ENCODE measurements at places on chromosomes 2 and 18.

DNA sequence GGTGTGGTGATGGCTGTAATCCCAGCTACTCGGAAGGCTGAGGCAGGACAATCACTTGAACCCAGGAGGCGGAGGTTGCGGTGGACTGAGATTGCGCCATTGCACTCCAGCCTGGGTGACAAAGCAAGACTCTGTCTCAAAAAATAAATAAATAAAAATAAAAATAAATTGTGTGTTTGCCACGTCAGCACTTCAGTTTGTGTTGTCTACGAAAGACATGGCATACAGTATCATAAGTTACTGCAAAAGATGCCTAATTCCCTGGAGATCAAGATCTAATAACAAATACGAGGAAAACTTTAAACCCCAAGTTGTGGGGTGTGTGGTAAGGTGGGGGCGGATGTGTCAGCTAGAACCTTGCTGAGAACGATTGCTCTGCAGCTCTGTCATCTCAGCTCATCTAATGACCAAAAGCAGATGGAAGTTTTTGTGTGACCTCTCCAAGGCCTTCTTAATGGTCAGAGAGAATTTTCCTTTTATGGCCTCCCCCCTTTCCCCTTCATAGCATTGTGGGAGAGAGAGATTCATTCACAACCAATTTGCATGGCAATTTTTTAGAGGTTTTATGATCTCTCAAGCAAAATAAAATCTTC lies 11.3 kb downstream of the NPAS2 start:
- no peak for DNase-seq

GRCh38 chr2:30139131-30139870 lies 7.5 kb upstream of the YPEL5 start:
- DNase-seq, result no peak

GRCh38 chr2:32011485-32011960 lies 715 bp upstream of the MEMO1 start:
- DNase-seq, result no peak

GRCh38 chr2:47336259-47337238 lies 66.4 kb upstream of the MSH2 start:
- DNase-seq, result no peak

- DNase-seq, result no peak
Measured at GRCh38 chr2:132715386-132716351, 45.7 kb upstream of the LYPD1 start.

- no peak for DNase-seq
Measured at GRCh38 chr18:79933765-79934164, 17.7 kb downstream of the SLC66A2 start.

DNA sequence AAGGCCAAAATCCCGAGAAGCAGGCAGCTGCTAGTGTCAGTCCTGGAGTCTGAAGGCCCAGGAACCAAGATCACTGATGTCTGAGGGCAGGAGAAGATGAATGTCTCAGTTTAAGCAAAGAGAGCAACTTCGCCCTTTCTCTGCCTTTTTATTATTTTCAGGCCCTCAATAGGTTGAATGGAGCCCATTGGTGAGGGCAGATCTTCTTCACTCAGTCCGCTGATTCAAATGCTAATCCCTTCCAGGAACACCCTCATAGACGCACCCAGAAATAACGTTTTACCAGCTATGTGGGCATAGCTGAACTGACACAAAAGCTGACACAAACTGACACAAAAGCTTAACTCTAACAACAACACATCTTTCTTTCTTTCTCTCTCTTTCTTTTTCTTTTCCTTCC lies 78.0 kb upstream of the KCNJ3 start:
- DNase-seq, result no peak

GRCh38 chr2:71619230-71619741 lies 165.9 kb downstream of the DYSF start:
- no peak for DNase-seq

DNA sequence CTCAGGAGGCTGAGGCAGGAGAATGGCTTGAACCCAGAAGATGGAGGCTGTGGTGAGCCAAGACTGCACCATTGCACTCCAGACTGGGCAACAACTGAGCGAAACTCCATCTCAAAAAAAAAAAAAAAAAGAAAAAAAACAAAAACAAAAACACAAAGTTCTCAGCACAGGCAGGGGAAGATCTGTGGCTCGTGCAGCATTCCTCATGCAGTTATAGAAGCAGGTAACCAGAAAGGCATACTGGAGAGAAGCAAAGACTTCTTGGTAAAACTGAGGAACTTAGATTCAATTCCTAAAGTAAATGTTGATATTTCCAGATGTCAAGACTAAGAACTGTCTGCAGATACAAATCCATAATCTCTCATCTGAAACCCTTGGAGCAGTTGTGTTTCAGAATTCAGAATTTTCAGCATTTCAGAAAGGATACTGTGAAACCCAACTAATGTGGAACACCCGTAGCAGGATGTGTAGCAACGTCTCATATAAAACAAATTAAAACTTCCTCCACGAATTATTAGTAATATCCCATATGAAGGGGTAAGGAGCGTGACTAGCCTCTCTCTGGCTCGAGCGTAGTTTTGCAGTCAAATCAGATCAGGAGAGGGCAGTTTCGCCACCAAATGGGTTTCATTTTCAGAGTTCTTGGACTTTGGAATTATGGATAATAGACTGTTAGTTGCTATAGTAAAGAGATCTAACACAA lies 13.2 kb upstream of the SLC25A52 start:
- no peak for DNase-seq

DNA sequence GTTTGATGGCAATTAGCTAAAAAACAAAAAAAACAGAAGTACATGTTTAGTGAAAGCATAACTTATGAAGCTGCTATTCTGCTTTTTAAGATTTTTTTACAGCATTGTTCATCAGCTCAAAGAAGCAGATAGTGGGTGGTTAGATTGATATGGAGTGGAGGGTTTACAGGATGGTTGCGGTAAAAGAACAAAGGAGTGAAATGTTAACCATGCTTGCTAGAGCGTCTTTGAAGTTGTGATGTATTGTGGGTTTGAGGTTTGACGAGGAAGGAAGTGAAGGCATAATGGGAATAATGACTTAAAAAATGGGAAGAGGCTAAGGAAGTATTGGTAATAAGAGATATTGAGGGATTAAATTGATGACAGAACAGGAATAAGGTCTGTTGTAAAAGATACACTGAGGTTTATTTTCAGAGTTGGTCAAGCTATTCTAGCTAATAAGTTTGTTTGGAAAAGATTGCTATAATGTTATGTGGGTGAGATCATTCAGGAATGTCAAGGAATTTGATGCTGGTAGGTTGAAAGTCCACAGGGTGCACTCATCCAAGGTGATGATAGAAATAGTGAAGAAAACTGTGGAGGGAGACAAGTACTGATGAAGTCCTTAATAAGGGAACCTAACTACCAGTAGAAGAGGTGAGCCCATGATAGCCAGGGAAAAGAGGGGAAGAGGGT lies 14.6 kb downstream of the SPOPL start:
- DNase-seq, result no peak

- no peak for DNase-seq
Measured at GRCh38 chr2:75870133-75870532, 159.4 kb upstream of the GCFC2 start.

DNA sequence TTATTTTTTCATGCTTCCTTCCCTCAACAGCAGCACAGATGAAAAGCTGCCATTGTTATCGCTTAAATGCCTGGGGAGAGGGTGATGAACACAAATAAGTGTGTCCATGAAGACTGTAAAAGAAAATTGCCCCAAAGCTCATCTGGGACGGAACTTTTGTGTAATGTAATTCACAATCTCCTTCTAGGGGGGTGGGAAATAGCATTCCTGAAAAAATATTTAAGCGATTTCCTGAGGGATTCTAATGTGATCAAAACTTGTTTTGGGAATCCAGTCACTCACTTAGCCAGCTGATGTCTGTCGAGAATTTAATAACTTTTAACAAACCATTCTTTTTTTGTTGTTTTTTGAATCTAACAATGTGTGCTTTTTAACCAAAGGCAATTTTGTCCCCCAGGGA lies 427.9 kb downstream of the PLCL1 start:
- no peak for DNase-seq

DNA sequence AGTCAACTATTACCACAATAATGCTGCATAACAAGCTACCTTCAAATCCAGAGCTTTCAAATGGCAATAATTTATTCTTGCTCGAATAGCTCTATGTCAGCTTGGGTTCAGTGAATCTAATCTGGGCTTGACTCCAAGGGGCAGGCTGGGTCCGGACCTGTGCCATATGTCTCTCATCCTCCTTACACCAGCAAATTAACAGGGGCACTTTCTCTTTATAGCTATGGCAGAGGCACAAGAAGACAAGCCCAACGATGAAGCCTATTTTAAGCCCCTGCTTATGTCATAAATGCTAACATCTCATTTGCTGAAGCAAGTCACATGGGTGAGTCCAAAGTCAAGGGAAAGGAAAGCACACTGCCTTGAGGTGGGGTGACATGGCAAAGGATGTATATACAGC lies 13.3 kb upstream of the ZNF521 start:
- DNase-seq, result no peak

- no peak for DNase-seq
Measured at GRCh38 chr2:127783101-127783500, 27.9 kb downstream of the WDR33 start.

DNA sequence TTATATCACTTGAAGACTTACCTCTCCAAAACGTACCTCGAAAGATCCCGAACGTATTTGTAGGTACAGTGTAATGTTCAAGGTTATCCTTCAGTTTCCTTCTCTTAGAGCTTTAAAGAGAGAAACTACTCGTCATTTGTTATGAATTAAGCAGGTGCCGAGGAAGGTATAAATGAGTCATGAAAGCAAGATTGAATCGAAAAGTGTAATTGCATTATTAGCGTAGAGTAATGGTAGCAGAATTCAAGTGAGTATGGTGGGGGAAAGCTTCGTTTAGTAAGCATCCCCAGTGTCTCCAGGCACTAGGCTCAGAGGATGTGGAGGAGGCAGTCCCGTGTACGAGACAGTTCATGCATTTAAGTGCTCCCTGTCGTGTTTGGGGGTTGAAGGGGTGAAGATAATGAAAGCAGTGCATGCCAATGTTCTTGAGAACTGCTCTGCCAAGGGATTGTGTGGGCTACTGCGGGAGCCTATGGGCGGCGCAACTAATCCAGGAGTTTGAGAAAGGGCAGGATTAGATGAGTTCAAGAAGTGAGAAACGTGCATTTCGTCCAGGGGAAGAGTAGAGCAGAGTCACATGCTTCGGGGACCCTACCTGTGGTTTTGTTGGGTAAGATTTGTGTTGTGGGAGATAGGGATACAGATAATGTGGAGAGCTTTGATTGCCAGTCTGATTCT lies 858 bp downstream of the POLR1B start:
- DNase-seq, result no peak

GRCh38 chr2:33000986-33001385 lies 54.2 kb downstream of the LTBP1 start:
- no peak for DNase-seq

DNA sequence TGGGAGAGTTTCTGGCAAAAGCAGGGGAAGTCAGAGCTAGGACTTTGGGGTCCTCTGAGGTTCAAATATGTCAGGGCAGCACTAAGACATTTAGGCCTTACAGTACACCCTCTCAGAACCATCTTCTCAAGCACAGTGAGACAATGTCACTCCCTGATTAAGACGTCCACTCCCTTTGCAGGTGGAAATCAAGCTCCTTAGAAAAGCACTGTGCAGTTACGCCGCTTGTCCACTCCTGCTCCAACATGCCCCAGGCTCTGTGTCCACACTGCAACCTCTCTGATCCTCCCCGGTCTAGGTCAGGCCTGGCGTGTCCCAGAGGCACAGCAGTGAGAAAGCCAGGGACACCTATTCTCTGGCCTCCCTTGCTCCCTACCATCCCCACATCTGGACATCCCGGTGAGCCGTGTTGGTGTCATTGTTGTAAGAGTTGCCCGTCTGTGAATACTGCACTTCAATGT lies 528.6 kb upstream of the ID2 start:
- DNase-seq, result no peak

DNA sequence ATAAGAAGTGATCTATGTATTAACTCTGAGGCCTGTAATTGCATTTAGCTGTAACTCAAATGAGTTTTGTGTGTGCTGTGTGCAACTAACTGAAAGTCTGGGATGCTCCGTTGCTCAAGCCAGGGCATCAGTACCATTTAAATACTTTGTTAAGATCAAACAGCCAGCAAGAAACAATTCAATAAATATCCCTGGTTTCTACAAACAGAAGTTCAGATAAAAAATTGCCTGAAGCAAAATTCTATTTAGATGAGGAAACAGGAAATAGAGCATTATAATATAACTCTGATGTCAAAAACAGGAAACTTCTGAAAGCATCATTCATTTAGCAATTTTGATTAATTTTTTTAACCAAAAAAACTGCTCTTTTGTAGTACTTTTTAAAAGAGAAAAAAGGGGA lies 18.9 kb upstream of the SLC38A11 start:
- no peak for DNase-seq

DNA sequence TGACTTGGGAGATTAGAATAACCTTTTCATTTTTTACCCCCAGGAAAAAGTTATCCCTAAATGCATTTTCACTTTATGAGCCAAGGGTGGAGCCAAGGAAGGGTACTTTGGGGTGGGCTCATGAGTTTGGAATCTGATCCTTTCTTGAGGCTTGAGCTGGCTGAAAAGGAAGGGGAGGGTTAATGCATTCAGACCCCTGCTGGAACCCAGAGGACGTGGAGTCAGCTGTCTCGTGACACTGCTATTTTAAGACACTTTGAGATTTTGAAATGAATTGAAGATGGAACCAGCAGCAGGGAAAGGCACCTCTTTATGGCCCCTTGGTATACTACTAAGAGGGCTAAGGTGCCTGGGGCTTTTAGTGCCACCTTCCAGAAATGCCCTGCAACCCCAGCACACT lies 90.4 kb downstream of the MARCHF4 start:
- no peak for DNase-seq

GRCh38 chr2:235373171-235373570 lies 120.7 kb upstream of the AGAP1 start:
- DNase-seq, result no peak

DNA sequence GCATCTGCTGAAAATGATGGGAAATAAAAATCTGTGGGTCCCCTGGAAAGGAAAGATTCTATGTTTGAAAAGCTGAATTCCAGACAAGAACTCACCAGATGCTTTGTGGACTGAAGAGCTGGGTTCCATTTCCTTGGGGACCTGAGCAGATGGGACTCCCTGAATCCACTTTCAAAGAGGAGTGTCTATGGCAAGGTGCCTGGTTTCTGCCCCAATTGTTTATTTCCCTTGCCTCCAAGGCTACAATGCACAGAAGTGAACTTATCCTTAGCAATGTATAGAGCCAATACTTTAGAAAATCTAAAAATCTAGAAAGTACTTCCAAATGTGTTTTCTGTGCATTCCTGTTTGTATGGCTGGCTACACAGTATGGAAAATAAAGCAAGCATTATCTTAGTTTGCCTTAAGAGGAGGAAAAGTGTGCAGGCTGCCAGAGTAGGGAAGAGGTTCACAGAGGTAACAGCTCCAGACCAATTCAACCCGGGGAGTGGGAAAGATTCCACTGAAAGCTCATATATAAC lies 420.5 kb downstream of the NRXN1 start:
- no peak for DNase-seq

DNA sequence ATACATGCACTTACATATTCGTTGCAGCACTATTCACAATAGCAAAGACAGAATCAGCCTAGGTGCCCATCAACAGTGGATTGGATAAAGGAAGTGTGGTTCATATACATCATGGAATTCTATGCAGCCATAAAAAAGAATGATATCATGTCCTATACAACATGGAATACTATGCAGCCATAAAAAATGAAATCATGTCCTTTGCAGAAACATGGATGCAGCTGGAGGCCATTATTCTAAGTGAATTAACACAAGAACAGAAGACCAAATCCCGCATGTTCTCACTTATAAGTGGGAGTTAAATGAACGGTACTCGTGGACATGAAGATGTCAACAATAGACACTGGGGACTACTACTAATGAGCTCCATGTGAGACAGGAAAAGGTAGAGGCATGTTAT lies 288.1 kb upstream of the TFPI start:
- DNase-seq, result no peak

- no peak for DNase-seq
Measured at GRCh38 chr18:61852496-61852895, 40.3 kb downstream of the RNF152 start.

Data from activated gamma-delta T cell treated with anti-CD3 and anti-CD28 coated beads, Interleukin-2, amount 50 U/mL, for 16 hours (primary cell).